ENCODE measurements at places on chromosomes 3 and 15. TPM values are rescaled to one million over a fixed set of nuclear protein-coding genes. Genes with fewer than 3 reads are reported as not detected.

GRCh38 chr3:119240101-119240590 is 532 bp downstream of the B4GALT4 start:
- peak; percentile 28 for DNase-seq

DNA sequence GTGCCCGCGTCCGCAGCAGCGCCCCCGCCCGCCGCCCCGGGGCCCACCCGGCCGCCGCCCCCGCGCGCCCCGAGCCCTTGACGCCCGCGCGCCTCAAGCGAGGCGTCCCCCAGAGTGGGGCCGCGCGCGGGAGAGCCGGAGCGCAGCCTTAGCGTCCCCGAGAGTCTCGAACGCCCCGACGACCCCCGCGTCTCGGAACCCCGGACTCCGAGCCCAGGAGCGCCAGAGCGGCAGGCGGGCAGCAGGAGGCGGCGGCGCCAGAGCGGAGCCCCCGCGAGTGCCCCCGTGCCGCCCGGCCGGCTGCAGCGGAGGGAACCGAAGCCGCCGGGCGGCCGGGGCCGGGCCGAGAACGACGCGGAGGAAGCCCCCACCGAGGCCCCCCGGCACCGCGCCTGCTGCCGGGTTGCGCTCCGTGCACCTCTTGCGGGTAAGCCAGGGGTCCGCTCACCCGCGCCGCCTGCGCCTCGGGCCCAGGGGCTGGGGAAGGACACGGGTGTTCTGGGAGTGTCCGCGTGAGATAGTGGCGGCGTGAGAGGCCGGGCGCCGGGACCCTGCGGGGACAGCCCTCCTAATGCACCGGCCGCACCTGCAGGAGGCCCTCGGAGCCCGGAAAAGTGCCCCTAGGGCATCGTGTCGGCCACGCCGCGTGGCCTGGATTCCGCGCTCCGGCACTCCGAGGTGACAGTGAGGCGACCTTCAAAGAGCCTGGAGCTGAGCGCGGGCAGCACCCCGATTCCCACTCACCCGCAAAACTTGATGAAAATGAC is 52.0 kb upstream of the ULK4 start:
- peak; percentile 60 for DNase-seq

- DNase-seq: peak; percentile 11
Observed at GRCh38 chr15:83248151-83249029, 36.1 kb downstream of the BNC1 start.

- DNase-seq: no peak
Observed at GRCh38 chr3:186102687-186103086, 6.2 kb downstream of the ETV5 start.

COL6A6 gene
- total RNA-seq: 2.2 TPM

DNA sequence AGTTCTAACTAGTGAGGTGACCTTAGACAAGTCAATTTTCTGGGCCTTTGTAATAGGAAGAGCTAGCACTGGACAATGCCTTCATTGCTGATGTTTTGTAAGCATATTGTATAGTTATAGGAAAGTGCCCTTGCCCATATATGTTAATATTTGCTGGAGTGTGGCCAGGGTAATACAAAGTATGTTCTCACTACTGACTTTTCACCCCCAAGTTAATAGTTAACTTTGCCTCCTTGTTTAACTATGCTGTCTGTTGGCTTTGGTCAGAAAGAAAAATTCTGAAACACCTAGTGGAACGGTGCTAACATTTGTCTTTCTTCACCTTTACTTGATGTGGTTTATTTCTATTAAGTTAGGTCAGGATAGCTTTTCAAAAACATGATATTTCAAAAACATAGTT is 287.4 kb upstream of the CTNNB1 start:
- no peak for DNase-seq

GRCh38 chr15:77001351-77001750 is 6.4 kb downstream of the PSTPIP1 start:
- no peak for DNase-seq

DNA sequence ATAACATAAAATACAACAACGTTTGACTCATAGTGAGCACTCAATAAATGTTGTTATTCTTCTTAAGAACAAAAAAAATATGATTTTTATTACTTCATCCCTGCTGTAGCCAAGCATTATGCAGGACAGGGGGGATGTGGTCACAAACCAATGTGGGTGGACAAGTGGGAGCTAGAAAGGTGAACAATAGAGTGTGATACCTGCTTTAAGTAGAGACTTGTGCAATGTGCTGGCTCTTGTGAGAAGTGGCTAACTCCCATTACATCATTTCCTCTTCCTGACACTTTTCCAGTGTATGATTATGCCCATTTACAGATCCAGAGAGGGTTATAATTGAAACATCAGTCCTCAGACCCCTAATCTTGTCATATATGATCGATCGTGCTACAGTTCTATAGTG is 193.6 kb downstream of the UBE2E2 start:
- DNase-seq: no peak

DNA sequence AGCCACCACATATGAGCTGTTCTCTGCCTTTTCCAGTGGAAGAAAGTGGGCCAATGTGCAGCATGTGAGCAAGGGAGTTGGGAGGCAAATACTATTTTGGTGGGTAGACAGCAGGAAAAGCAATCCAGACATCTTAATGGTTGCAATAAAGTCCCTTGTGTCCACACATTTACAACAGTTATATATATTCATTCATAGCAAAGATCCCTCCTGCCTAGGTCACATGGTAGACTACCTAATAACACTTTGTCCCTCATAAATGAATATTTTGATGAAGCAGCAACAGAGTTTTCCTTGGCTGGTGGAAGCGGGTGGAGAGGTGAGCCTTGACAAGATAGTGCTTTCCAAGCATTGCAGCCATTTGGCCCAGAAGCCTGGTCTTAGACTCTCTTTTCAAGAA is 6.2 kb upstream of the NSMCE3 start:
- DNase-seq: no peak

- DNase-seq: no peak
Observed at GRCh38 chr15:71469413-71469812, 340.9 kb upstream of the NR2E3 start.

- DNase-seq: no peak
Observed at GRCh38 chr3:99576904-99577559, 61.4 kb upstream of the COL8A1 start.

GRCh38 chr3:184371570-184372018 is 6.4 kb downstream of the THPO start:
- DNase-seq: peak; percentile 88

DNA sequence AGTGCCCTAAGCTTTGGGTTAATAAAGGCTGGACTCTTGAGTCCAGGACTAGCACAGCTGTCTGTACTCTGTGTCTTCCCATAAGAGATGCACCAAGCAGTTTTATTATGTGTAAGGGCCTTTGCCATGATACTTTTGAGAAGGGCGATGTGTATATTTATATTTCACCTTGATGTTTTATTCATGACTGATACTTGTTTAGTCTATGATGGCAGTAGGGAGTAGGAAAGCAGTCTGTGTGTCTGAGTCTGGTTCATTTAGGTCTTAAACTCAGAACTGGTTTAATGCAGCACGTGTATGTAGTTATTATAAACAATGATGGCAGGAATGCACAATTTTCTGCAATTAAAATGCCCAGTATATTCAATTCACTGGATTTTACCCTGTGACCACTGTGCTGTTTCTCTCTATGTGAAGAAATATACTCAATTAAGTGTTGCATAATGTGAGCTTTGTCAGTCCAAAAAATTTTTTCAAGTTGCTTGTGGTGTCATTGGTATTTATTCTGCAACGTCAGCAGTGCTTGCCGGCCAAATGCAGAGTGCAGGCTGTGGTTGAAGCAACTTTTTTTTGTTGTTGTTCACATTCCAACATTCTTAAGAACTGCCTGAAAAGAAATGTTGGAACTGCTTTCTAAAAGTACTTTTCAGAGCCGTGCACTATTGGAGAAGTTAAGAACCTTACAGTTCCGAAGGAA is 423.7 kb upstream of the SEMA6D start:
- peak; percentile 22 for DNase-seq

FOXP1 gene
- 67.8 TPM for total RNA-seq

SNX22 gene
- total RNA-seq: 1.0 TPM

CHDH gene
- total RNA-seq: 7.0 TPM

DNA sequence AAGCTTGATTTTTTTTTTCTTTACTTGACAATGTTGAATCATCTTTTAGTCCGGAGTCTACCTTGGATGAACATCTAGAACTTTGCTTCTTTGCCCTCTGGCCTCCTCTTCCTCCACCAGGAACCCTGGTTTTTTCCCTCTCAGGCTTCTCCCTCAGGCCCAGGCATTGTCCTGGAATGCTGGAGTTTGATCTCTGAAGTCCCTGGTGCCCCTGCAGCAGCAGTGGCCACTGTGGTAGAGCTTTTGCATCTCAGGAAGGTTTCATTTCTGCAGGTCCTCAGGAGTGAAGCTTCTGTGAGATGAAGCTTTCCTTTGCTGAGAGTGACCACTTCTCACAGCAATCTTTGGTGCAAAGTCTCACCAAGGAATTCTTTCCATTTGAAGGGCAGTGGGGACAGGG is 39.0 kb upstream of the NEDD4 start:
- DNase-seq: no peak

WDR82 gene
- 44.9 TPM for total RNA-seq

GASK1A gene
- total RNA-seq: 2.5 TPM

GRCh38 chr3:184874709-184875644 is 63.0 kb downstream of the VPS8 start:
- no peak for DNase-seq

DNA sequence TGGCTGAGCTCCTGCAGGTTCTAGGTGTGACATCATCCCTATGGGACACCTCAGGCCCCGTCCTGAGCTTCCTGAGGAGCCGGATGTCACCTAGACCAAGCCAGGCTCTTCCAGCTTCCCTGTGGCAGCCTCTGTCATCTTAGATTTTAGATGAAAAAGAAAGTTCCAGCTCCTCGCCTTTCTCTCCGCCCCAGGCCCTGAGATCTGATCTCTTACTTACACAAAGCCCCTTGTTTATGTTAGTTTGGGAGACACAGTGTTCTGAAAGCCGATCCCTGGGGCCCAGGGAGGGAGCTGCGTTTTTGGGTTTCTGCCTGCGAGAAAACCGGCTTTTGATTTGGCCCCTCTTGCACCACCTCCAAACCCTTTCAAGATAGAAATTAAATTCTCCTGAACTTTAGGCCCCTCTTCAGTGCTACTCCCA is 40.2 kb upstream of the FAM107A start:
- no peak for DNase-seq

GRCh38 chr3:85560088-85560785 is 601.4 kb downstream of the CADM2 start:
- DNase-seq: peak; percentile 36

DNA sequence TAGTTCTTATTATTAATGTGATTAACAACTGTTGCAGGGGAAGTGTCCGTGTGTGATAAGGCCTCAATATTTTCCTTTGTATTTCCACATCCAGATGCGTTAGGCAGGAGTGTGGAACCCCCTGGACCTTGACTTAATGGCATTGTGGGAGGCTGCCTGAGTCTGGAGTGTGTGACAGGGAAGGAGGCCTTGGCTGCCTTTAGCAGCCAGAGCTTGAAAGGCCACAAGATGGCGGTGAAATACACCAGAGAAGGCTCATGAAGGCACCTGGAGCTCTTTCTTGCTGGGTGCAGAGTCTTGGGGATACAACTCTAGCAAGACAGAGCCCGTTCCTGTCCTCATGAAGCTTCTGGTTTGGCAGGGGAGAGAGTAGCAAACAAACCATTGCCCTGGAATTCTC is 36.9 kb downstream of the POLR2M start:
- DNase-seq: no peak

ONECUT1 gene
- total RNA-seq: not detected

DNA sequence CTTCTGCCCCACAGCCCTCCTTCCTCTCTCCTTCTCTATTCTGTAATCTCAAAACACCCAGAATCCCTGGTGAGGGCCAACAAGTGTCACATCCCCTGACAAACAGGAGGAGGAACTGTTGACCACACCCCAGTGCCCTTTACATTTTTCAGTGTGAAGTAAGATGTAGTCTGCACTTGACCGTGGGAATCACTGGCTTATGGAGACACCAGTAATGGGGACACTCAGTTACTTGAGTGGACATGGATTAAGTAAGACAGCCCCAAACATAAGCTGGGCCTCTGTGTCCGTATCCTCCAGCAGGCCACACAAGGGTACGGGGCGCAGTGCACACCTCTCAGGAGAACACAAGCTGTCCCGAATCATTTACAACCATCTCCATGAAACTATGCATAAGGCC is 28.4 kb upstream of the LIMD1 start:
- no peak for DNase-seq

- no peak for DNase-seq
Observed at GRCh38 chr3:153960458-153961074, 160.6 kb upstream of the ARHGEF26 start.

ZBTB47 gene
- 96.7 TPM for total RNA-seq

DNA sequence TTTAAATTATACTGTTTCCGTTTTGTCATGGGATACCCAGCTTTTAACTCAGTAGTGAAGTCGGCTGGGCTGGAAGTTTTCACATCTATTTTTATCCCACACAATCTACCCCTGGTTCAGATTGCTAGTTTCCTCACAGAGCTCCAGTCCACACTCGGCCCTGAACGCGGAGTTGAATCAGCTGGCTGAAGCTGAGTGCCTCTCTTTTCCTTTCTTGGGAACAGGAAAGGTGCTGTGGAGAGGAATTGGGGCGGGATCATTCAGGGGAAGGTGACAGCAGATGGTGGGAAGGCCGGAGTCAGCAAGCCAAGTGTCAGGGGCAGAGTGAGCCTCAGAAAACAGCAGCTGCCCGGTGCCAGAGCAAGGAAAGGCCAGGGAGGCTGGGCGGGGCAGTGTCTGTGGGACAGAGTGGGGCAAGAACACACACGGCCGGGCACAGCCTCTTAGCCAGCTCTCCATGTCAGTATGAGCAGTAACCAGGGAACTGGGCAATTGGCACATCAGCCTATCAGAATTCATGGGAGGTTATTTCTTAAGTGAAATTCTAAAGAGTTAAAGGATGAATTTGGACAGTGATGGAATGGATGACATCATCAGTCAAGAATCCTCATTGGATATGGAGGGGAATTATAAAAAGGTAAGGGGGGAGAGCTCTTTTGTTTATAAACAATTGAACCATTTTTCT is 135.7 kb upstream of the IL12A start:
- peak; percentile 81 for DNase-seq

MYRIP gene
- 0.53 TPM for total RNA-seq

OSTN gene
- total RNA-seq: not detected

TRANK1 gene
- 4.9 TPM for total RNA-seq

GOLGA6A gene
- not detected for total RNA-seq

- DNase-seq: no peak
Observed at GRCh38 chr3:9214599-9214998, 34.8 kb downstream of the SRGAP3 start.

SCN11A gene
- total RNA-seq: 0.05 TPM

FSTL1 gene
- total RNA-seq: 667 TPM

GRCh38 chr3:17795711-17796110 is 53.3 kb upstream of the TBC1D5 start:
- no peak for DNase-seq

CPNE9 gene
- not detected for total RNA-seq

- no peak for DNase-seq
Observed at GRCh38 chr15:98592136-98592535, 56.2 kb upstream of the IGF1R start.
